ENCODE measurements at places on chromosomes 11 and 22.

GRCh38 chr22:12601870-12602779 is 2925.9 kb upstream of the OR11H1 start:
- no peak for DNase-seq

GRCh38 chr11:18698341-18699268 is at the start of gene TMEM86A:
Gene TMEM86A, plus strand, starts transcription at chr11:18698779. Its CDS starts 108 bp downstream, at chr11:18698887.
- DNase-seq = peak; percentile 76

DNA sequence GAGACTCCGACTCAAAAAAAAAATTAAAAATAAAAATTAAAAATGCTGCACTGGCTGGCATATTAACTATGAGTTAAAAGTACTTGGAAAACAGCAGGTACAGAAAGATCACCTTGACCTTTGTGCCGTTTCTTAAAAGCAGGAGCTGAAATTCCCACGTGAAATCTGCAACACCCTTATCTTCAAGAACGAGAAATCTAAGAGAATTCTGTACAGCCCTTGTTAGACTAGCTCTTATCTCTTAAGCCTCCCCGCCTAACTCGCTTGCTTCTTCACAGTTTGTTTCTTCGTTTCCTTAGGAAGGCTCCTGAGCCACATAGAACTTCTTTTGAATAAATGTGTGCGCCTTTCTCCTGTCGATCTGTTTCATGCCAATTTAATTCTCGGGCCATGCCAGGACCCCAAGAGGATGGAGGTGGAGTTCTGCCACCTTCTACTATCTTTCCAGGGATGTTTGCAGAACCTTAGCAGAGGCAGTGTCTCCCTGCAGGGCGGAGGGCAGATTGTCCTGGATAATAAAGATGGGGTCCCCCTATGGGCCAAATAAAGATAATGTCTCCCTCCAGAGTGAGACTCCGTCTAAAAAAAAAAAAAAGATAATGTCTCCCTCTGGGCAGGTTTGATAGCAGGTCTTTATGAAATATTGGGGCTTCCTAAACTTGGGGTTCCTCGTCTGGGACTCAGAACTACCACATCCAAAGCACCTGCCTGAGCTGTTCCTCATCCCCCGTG is 27.4 kb upstream of the SYT8 start:
- no peak for DNase-seq

GRCh38 chr11:111793863-111794262 is 27.7 kb upstream of the PPP2R1B start:
- no peak for DNase-seq

- DNase-seq = no peak
These were observed 3.7 kb upstream of the ACY3 start for GRCh38 chr11:67654225-67654624.

DNA sequence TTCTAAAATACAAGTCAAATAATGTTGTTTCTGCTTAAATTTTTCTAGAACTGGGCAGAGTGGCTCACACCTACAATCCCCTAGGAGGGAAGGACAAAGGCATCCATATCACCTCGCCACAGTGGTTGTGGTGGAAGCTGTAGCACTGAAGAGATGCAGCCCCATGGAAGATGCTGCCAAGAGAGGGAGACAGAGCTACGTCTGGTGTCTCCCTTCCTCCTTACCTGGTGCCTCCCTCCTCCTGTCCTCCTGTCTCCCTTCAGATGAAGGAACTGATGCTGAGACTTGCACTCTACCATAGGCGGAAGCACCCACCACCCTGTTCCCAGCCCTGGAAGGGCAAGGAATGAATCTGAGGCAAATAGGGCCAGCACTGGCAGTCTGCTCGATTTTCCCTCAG is 22.3 kb downstream of the MMP27 start:
- no peak for DNase-seq

GRCh38 chr22:19271856-19272535 is 19.5 kb downstream of the CLTCL1 start:
- no peak for DNase-seq

GRCh38 chr11:131499199-131499598 is 128.8 kb downstream of the NTM start:
- no peak for DNase-seq

DNA sequence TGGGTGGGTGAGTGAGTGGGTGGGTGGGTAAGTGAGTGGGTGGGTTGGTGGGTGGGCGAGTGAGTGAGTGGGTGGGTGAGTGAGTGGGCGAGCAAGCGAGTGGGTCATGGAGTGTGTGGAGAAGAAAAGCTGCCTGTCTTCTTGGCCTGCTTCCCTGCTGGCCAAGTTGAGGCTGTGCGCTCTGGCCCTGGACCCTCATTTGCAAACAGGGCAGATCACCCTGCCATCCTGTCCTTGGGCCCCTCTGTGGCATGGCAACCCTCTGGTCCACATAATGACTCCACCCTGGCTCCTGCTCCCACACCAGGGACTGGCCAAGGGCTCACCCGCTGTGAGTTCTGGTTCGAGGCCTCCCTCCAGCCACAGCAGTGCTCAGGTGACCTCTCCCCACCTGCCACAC is 35.1 kb downstream of the CAPN1 start:
- DNase-seq = no peak

DNA sequence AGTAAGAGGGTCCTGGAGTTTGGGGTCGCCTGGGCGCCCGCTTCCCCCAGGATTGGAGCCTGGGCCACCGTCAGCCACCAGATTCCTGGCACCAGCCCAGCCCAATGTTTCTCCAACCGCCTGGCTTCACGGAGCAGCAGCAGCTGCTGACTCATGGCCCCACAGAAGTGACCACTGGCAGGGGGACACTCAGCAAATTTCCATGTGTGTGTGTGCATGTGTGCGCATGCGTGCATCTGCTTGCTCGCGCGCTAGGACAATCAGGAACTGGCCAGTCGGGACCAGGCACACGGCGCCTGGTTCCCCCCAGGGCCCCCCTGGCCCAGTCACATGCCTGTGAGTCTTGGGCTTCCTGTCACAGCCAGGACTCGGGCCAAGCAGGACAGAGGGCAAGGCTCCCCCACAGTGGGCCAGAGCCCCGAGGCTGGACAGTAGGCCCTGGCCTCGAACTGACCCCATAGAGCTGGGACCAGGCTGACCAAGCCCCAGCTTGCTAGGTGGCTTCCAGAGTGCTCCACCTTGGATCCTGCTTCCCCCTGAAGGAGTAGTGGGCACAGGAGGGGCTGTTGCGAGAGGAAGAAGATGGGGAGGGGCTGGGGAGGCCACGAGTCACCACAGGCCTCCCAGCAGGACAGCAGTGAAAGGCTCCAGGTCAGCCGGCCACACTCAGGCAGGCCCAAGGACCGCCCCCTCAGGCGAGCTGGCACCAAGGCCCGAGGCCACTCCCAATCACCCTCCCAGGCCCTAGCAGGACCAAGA is 3.2 kb downstream of the CTSD start:
- peak; percentile 75 for DNase-seq

DNA sequence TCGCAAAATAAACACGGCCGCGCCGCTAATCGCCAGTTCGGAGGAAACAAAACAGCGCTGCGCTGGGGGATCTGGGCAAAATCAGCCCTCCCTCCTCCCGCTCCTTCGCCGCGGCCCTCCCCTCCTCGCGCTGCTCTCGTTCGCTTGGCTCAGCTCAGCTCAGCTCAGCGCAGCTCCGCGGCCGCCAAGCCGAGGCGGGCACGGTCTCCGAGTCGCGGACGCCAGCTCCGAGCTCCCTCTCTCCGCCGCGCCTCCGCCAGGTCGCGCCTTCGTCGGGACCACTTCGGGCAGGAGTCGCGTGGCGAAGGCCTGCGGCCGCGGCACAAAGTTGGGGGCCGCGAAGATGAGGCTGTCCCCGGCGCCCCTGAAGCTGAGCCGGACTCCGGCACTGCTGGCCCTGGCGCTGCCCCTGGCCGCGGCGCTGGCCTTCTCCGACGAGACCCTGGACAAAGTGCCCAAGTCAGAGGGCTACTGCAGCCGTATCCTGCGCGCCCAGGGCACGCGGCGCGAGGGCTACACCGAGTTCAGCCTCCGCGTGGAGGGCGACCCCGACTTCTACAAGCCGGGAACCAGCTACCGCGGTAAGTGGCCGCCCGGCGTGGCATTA is at the start of gene SPON1:
Gene SPON1 (plus strand): TSS at position 162 of the 607 bp plus-strand sequence. CDS start 182 bp downstream, at position 344.
- DNase-seq = peak; percentile 51

All from nucleus accumbens (tissue), 56 donors.